DMS79 treated with DMSO at 0.1 percent for 48 hours (cell line): ENCODE measurements at places on chromosomes 4 and X.

GRCh38 chr4:630656-631055 lies 5.3 kb downstream of the PDE6B start:
- no peak for DNase-seq

- no peak for DNase-seq
Observed at GRCh38 chr4:157265281-157265680, 44.8 kb downstream of the GRIA2 start.

GRCh38 chr4:108171339-108172230 lies 2.9 kb upstream of the LEF1 start:
- DNase-seq, result peak; percentile 37

DNA sequence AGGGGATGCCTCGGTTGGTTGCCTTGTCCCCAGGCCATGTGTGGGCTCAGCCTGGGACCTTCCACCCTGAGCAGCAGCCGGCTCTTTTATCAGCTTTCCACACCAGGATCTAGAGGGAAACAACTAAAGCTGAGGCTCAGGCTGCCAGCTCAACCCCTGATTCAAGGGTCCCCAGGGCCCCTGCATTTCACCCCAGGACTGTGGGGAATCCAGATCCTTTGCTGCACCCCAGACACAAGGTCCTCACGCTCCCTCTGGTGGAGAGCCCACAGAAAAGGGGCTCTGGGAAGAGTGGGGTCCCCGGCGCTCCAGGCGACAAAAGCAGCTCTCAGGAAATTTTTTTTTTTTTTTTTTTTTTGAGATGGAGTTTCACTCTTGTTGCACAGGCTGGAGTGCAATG lies 64.3 kb downstream of the ZFYVE28 start:
- no peak for DNase-seq

DNA sequence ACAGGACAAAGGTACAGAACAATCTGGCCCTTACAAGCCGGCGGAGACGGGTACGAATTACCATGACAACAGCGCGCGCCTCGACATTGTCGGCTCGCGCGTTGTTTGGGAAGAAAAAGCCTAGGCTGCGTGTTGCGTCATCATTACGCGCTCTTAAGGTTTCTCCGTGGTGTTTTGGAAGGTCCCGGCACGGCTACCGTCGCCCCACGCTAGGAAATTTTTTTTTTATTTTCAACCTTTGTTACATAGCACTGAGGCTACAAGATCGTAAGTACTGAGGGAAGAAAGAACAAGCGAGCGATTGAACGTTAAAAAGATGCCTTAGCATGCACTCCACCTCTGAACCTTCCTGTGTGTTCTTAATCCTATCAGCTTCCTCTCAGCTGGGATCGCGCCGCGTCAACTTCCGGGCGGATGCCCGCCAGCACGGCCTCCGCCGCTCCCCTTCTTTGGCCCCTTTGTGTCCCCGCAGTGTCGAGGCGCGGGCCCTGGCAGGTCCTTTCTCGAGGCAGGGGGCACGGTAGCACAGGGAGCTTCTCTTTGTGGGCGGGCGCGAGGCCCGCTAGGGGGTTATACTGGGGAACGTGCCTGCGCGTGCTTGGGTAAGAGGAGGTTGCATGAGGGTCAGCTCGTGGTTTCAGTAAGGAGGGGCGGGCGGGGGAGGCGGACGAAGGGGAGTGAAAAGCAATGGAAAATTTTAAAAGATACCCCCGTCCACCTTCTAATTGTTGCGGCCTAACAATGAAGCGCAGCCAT lies at the start of gene SMARCAD1:
Gene SMARCAD1 (plus strand): TSS at position 397 of the 756 bp plus-strand sequence. CDS start 530 bp downstream, outside the sequence.
- peak; percentile 85 for DNase-seq

DNA sequence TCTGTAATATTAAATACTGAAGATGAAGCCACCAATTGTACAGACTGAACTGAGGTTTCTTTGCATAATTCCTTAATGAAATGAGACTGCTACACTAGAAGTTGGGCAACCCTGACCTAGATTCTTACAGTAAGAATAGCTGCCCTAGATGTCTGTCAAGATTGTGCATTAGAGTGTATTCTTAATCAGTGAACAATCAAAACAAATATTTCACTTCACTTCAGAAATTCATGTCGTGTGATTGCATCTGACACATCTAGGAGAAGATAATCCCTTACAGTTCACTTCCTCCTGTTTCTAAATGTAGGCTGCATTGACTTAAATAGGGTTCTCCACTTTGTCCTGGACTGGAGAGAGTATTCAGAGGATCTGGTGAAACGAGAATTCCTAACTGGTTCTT lies 283.1 kb downstream of the HNRNPD start:
- DNase-seq, result no peak

- peak; percentile 26 for DNase-seq
Observed at GRCh38 chr4:173357939-173358338, 12.8 kb upstream of the SAP30 start.

DNA sequence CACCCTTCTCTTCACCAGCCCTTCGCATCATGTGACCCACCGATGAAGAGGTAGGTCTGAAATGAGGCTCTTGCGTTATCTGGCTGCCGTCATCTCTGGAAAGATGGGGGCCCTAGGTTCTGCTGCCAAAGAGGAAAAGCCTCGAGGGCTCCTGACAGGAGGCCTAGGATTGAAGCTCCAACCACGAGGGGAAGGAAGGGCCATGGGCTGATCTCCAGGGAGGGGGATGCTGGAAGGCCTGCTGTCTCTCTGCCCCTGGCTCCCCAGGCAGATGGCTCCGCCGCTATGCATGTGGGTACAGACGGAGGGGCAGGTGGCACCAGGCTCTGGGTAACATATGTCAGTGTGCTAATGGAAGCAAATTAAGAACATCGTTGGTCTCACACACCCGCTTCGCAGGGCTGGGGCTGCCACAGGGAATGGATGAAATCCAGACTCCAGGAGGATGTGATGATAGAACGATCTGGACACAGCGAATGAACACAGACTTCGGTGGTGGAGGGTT lies 44.9 kb downstream of the AFAP1 start:
- no peak for DNase-seq

DNA sequence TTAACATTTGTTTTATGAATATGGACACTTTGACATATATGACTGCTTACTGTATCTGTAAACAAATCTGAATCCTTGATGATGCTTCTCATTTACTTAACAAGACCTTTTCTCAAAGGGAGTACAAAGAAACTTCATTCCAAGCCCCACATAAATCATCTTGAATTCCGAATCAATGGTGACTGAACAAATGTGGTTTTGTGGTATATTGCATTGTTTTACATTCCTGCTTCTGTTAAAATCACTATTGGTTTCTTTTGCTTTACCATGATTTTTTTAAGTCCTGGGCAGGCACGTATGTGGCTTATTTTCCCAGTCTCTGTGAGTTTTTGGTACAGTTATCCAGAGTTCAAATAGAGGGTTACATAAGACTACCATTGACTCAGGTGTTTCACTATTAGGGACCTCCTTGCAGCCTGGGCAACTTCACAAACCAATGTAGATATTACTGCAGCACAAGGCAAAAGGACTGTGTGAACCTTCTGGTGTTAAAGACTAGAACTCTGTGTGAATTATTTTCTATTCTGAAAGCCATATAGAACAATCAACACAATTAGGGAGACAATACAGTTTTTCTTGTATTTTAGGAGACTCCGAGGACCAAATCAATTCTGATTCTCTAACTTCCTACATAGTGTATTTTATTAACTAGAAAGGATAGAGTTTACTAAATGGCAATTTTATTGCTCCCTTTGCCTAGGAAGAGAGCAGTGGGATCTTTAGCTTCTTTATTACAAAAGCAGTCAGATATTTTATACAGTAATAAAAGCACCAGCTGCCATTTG lies 196.4 kb downstream of the GALNTL6 start:
- DNase-seq, result no peak

DNA sequence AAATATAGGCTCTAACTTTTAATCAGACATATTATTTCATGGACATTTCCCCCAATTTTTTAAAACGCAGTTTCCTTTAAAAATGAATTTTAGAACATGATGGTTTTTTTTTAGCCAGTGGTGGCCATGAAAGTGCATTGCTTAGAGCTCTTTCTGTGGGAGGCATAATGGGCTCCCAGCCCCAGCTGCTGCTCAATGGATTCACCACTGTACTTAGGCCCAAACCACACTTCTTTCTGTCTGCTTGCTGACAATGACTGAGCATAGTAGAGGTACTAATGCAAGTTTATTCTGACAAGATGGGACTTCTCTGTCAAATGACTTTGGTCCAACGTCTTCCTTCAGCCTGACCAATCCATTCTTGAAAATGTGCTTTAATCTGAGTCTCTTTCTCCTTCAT lies 400.2 kb upstream of the GRIA3 start:
- no peak for DNase-seq

DNA sequence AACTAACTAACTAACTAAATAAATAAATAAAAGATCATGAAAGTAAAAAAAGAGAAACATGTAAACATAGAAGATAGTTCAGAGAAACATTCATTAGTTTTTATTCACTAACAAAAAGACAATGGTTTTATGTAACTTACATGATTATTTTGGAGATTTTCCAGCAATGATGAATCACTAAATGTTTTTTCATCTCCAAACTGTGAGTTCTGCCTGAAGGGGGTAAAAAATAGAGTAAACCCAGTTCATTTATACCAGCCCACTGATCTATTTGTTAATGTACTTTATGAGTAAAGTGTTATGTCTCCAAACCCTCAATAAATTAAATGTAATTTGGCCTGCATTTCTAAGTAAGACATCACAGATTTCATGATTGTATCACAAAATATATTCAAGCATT lies 101.1 kb downstream of the ATP8A1 start:
- no peak for DNase-seq

DNA sequence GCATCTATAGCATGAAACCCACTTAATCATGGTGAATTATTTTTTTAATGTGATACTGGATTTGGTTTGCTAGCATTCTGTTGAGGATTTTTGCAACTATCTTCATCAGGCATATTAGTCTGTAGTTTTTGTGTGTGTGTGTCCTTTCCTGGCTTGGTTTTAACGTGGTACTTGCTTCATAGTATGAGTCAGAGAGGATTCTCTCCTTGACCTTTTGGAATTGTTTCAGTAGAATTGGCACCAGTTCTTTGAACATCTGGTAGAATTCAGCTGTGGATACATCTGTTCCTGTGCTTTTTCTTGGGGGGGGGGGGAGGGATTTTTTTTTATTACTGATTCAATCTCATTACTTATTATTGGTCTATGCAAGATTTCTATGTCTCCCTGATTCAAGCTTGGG lies 232.0 kb upstream of the KLF8 start:
- no peak for DNase-seq
